ENCODE measurements at places on chromosomes 2 and 18.

GRCh38 chr18:75227535-75228296 is 17.1 kb downstream of the TSHZ1 start:
- no peak for DNase-seq

GRCh38 chr2:102971701-102972100 is 209.9 kb downstream of the TMEM182 start:
- DNase-seq = no peak

DNA sequence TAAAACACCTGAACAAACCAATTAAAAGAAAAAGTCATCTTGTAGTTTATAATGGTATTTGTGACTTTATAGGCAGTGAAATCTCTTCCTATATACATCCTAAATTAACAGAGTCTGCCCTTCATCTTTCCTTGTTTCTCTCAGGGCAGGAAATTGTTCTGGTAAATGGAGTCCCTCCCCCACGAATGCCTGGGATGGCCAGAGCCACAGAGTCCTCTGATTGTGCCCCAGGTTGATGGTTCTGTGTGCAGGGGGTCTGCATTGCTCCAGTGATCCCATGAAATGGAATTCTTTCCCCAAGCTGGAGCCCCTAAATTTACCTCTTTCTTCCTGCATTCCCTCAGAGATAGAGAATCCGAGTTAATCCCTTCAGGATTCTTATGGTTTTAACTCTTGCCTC is 155.5 kb downstream of the MTX2 start:
- DNase-seq = no peak

DNA sequence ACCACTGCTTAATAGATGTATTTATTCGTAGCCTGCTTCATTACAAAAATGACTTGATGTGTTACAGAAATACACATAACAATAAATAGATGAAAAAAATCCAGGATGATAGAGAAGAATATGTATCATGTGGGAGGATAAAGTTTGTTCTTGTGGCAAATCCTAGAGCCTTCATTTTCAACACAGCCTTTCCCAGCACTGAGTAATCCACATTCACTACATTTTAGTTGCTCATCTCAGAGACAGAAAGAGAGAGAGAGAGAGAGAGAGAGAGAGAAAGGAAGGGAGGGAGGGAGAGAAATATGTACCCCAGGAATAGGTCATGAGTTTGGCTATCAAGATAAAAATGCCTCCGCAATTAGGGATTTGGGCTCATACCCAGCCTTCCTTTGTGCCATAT is 144.3 kb downstream of the RBMS1 start:
- DNase-seq = no peak

- DNase-seq = peak; percentile 8
Measured at GRCh38 chr2:86622519-86623042, 1.1 kb downstream of the RNF103 start.

DNA sequence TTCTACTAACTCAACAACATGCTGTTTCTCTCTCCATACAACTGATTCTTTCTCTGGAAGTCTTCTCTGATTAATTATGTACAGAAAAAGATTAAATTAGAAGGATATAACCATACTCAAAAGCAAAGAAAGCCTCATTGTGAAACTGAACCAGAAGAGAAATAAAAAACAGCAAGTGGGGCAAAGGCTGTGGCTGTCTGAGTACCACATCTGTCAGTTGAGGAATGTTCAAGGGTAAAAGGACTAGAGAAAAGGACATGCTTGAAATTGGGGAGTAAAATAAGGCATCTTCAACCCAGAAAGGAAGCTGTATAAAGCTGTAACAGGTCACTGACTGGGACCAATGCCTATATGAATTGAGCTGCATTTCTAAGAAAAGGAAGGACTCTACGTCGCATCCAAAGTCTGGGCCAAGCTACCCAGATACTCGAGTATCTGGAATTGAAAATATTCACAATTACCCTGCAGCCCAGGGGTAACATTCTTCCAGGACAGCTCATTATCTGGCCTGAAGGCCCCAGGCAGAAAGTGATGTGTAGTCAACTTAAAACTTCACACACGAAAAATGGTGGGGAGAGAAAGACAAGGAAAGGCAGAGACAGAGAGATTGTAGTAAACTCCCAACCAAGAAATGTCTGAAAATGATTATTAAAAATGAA is 356.0 kb upstream of the GALNT5 start:
- DNase-seq = no peak

DNA sequence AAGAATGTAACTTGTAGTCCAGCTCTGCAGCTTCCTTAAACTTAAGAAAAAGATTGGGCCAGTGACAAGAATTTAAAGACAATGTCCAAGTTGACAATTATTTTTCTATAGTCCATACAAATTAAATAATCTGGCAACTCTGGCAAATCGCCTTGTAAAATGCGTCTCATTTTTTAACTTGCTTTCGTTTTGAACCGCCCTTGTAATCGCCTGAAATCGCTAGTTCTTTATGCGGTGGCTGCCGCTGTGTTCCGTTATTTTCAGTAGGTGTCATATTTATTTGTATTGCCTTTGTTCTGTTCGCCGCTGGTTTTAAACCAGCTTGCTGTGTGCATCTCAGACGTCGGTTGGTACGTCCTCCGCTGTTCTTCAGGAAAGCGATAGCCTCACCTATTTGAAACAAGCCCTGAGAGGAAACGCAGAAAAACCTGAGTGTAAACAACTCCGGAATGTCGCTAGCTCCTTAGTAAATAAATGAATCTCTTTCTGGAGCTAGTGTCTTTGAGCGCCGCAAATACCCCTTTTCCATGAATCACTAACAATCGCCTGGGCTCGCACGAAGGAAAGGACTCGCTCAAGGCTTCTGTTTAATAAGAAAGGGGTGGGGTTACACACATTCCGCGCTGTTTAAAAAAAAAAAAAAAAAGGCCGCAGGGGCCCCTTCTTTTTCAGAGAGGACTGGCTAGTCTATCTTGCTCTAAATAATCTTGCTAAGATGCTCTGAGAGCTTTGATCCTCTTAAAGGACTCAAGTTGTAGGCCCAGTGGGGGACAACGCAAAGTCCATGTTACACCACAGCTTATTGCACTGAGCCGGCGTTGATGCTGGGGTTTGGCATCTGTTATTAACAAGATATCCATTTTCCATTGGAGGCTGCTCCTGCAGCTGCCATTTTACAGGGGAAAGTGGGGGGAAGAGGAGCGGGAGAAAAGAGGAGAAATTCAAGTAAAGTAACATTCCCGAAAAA is 3.0 kb downstream of the HOXD8 start:
- DNase-seq = no peak

- no peak for DNase-seq
Measured at GRCh38 chr2:214217599-214217998, 193.3 kb upstream of the VWC2L start.

GRCh38 chr2:120014226-120014980 is 1.5 kb downstream of the EPB41L5 start:
- DNase-seq = no peak

DNA sequence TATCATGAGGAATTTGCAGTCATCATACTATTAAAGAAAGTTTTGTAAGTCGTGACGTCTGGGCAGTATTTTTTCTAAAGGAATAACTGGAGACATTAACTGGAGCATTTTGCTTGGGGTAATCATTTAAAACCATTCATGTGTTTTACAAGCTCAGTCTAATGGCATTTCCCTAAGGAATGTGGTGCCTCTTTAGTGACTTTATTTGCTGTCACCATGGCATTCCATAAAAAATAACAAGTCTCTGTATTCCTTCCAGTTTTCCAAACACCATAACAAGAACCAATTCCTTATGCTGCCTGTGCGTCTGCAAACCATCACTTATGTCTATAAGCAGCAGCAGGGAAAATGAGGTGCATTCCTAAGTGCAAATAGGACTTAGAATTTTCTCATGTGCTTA is 82.8 kb downstream of the EPB41L3 start:
- DNase-seq = no peak

- no peak for DNase-seq
Measured at GRCh38 chr2:99762714-99763113, 272.9 kb upstream of the REV1 start.

DNA sequence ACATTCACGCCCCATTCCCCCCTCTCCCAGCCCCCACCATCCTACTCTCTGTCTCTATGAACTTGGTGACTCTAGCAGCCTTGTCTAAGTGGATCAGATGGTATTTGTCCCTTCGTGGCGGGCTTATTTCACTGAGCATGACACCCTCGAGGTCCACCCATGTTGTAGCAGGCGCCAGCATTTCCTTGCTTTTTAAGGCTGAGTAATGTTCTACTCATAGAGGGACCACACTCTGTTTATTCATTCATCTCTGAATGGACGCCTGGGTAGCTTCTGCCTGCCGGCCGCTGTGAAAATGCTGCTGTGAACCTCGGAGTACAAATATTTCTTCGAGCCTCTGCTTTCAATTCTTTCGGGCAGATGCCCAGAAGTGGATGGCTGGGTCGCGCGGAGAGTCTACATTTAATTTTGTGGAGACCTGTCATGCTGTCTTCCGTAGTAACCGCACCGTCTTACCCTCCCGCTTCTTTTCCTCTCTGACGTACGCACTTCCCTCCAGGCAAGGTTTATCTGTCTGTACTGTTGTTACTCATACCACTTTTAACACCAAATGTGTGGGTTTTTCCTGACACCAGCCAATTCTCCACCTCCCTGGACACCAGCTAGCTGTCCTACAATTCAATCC is 5.6 kb downstream of the CROCC2 start:
- DNase-seq = no peak
